Dermis lymphatic vessel endothelial cell (primary cell): ENCODE measurements at places on chromosomes 1 and 21. TPM values are rescaled to one million over a fixed set of nuclear protein-coding genes. Genes with fewer than 3 reads are reported as not detected.

Gene AADACL4
- not detected in 2 replicates for total RNA-seq

Gene CDKN2C
- 9.2 and 28.2 TPM in 2 replicates for total RNA-seq

Gene PIGK
- 24.8 and 27.8 TPM in 2 replicates for total RNA-seq

Gene SDC3
- total RNA-seq = 43.4 and 47.8 TPM in 2 replicates

Gene FCGR3B
- total RNA-seq = not detected in 2 replicates

Gene VSIG8
- total RNA-seq = not detected in 2 replicates

Gene SGIP1
- 25.2 and 36.2 TPM in 2 replicates for total RNA-seq

Gene PKP1
- 0.09 and 0.11 TPM in 2 replicates for total RNA-seq
